ENCODE measurements at places on chromosomes 13 and 19. TPM values are rescaled to one million over a fixed set of nuclear protein-coding genes. Genes with fewer than 3 reads are reported as not detected.

DNA sequence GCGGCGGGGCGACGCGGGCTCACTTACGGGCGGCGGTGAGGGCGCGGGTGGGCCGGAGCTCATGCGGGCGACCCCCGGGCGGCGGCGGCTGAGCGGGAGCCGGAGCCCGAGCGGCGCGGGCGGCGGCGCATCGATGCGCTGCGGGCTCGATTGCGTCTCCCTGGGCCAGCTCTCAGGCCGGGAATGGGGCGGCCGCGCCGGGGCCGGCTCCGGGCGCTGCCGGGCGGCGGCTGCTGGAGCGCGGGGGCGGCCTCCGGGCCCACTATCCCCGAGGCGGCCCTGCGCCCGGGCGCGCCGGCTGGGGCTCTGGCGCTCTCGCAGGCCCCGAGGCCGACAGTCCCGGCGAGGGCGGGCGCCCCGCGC lies 1.4 kb upstream of the TSHZ3 start:
- H3K4me3 ChIP-seq = peak overlapping the region; percentile 54
- H3K27ac ChIP-seq = no peak overlapping the region
- H3K4me1 ChIP-seq = peaks cover 27% of the 10 kb centered on the region
- no peaks in the 10 kb centered on the region for H3K36me3 ChIP-seq

GRCh38 chr13:110289661-110290060 lies 17.3 kb downstream of the COL4A1 start:
- no peak for DNase-seq
- H3K27ac ChIP-seq = no peak overlapping the region
- no peaks in the 10 kb centered on the region for H3K36me3 ChIP-seq

DNA sequence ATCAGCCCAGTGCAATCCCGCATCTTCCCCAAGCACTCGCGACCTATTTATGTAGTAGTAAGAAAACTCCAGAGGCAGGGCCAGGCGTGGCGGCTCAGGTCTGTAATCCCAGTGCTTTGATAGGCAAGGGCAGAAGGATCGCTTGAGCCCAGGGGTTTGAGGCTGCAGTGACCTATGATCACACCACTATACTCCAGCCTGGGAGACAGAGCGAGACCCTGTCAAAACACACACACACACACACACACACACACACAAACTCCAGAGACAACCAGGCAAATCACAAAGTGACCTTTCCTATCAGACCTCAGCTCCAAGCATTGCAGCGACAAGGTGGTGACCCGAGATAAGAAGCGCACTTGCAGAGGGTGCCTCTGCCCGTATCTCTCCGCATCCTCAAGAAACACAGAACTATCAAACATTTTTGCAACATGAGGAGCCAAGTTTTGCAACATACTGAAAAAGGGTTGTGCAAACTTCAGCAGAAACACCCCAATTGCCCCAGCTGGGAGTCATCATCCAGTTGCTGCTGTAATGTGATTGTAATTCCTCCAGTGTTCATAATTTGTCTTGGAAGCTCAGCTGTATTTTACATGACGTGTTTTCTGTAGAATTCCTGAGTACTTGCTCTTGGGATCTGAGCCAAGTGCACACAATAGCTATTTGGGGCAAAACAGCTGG lies 8.7 kb upstream of the KLF2 start:
- H3K36me3 ChIP-seq = no peaks in the 10 kb centered on the region
- no peak overlapping the region for H3K27ac ChIP-seq
- H3K4me1 ChIP-seq = peaks cover 7% of the 10 kb centered on the region
- DNase-seq = no peak
- no peaks in the 10 kb centered on the region for H3K27me3 ChIP-seq
- no peak overlapping the region for H3K4me3 ChIP-seq

DNA sequence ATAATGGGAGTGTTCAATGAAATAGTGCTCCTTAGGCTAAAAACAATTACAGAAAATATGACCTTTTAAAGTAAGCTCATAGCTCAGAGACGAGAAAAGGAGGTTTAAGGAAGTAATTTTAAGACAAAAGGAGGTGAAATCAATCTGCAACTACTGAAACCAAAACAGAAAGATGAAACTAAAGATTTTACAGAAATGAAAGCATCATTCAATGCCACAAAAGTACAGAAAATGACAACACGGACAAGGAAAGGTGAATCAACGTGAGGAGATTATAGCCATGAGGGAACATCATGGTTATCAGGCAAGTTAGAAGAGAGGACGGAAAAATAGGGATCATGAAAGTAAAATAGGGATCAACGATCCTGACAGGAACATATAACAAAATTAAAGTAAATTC lies 745.2 kb downstream of the PCDH17 start:
- H3K36me3 ChIP-seq = no peaks in the 10 kb centered on the region
- H3K27me3 ChIP-seq = no peaks in the 10 kb centered on the region
- DNase-seq = no peak
- no peaks in the 10 kb centered on the region for H3K4me1 ChIP-seq
- H3K4me3 ChIP-seq = no peak overlapping the region

DNA sequence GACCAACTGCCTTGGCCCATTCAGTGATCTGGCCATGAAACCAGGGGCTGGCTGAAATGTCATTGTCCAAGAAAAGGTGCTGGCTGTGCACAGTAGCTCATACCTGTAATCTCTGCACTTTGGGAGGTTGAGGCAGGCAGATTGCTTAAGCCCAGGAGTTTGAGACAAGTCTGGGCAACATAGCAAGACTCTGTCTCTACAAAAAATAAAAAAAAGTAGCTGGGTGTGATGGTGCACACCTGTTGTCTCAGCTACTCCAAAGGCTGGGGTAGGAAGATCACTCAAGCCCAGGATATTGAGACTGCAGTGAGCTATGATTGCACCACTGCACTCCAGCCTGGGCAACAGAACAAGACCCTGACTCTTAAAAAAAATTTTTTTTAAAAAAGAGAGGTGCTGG lies 28.6 kb upstream of the C19orf12 start:
- no peak overlapping the region for H3K4me3 ChIP-seq
- no peaks in the 10 kb centered on the region for H3K36me3 ChIP-seq
- H3K4me1 ChIP-seq = no peaks in the 10 kb centered on the region
- no peak for DNase-seq
- no peaks in the 10 kb centered on the region for H3K27me3 ChIP-seq

GRCh38 chr19:1459479-1459878 lies 9.6 kb downstream of the APC2 start:
- peaks cover 15% of the 10 kb centered on the region for H3K4me1 ChIP-seq
- DNase-seq = no peak
- H3K27ac ChIP-seq = no peak overlapping the region
- no peak overlapping the region for H3K4me3 ChIP-seq

- no peaks in the 10 kb centered on the region for H3K27me3 ChIP-seq
- no peak for DNase-seq
- H3K4me3 ChIP-seq = no peak overlapping the region
- no peaks in the 10 kb centered on the region for H3K36me3 ChIP-seq
Measured at GRCh38 chr13:53343361-53343744, 314.7 kb downstream of the OLFM4 start.

DNA sequence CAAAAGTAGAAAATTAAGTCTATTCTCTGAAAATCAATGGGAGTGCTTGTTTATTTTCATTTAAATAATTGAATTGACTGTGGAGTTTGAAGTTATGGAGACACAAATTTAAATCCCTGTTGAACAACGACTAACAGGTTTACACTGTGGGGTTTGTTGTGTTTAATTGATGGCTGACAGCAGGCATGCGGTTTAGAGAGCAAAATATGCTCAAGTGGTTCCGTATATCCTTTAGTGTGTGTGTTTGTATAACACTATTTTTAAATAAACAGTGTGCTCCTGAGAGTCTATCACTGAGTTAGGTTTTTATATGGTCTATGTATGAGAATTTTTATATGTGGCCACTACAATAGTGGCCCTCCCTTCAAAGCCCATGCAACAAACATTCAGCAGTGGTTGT lies 332.0 kb downstream of the GPC6 start:
- H3K27ac ChIP-seq = no peak overlapping the region
- peaks cover 3% of the 10 kb centered on the region for H3K27me3 ChIP-seq
- no peaks in the 10 kb centered on the region for H3K36me3 ChIP-seq
- H3K4me3 ChIP-seq = no peak overlapping the region
- DNase-seq = no peak

UNC13A gene
- total RNA-seq = 0.05 TPM

CRB3 gene
- 0.44 TPM for total RNA-seq
